A172 (cell line): ENCODE measurements at places on chromosomes 1 and 21.

- no peak for DNase-seq
Observed at GRCh38 chr1:98498651-98499050, 162.9 kb upstream of the SNX7 start.

DNA sequence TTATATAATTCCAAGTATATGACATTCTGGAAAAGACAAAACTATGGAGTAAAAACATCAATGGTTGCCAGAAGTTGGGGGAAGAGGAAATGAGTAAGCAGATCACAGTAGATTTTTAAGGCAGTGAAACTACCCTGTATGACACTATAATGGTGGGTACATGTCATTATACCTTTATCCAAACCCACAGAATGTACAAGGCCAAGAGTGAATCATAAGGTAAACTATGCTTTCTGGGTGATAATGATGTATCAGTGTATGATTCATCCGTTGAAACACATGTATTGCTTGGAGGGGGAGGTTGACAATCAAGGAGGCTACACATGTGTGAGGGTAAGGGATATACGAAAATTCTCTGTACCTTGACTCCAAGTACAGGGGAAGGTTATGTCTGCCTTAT is 862.7 kb downstream of the PLA2G4A start:
- DNase-seq = peak; percentile 96

- DNase-seq = no peak
Observed at GRCh38 chr1:117044217-117044616, 15.9 kb upstream of the TTF2 start.

GRCh38 chr1:24152631-24153494 is 9.9 kb upstream of the IL22RA1 start:
- DNase-seq = no peak

DNA sequence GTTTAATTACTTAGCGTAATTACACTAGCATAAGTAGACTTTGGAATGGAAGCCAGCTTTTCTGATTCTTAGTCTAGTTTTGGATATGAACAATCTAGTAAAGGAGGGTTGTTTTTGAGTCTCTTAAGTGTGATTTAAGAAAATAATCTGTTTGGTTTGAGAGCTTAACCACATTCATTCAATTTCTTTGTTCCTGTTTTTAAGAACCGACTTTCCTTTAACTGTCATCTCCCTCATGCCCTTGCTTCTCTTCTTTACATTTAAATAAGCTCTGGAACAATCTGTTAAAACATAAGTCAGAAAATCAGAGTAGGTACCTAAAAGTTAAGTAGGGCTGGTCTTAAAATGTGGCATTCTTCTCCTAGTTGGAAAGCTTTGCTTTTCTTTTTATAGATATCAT is 27.7 kb downstream of the CDC42 start:
- no peak for DNase-seq

DNA sequence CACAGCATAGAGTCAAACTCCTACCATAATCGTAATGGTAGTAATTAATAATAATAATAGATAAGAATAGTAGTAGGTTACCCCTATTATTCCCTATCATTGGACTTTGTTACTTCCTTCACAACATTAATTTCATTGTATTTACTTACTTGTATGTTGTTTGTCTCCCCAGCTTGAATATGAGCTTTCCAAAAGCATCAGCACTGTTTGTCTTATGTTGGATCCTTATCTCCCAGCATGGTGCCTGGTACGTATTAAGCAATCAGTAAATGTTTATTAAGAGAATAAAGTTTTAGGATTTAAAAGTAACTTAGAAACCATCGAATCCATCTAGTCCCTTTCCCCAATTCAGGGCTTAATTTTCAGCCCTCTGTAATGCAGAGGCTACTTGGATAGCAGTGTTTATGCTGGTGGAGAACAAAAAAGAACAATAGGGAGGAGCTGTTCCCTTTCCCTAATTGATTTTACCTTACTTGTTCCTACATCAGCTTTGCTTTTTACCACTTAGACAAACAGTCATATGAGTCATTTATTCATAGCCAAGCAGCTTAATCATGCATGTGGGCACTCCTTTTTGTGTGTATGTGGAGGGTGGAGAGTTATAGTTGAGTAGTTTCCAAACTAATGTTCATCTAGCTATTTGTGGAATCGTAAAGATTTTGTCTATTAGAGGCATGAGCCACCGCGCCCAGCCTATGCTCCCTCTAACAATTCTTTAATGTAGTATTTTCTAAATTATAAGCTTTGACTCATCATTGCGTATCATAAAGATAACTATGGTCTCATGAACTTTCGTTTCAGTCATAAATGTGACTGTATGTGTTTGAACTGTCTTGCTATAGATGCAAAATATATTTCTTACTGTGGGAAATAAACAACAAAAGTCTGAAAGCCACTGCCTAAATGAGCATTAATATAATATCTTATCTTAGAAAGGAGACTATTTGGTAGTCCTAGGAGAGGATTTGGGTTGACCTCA is 20.9 kb upstream of the DR1 start:
- DNase-seq = peak; percentile 27

DNA sequence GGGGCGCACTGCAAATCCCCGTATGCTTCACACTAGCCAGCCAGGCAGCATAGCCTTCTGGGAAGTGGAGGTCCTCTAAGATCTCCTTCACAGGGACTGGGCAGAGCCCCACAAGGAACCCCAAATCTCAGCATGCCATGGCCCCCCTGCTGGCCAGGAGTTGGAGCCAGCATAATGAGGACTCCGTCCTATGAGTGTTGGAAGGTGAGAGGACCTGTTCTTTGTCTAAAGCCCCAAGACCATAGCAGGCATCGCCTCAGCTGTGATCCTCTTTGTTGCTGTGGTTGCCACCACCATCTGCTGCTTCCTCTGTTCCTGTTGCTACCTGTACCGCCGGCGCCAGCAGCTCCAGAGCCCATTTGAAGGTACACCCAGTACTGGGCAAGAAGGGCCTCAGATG is 1.5 kb downstream of the SHISA4 start:
- DNase-seq = no peak

DNA sequence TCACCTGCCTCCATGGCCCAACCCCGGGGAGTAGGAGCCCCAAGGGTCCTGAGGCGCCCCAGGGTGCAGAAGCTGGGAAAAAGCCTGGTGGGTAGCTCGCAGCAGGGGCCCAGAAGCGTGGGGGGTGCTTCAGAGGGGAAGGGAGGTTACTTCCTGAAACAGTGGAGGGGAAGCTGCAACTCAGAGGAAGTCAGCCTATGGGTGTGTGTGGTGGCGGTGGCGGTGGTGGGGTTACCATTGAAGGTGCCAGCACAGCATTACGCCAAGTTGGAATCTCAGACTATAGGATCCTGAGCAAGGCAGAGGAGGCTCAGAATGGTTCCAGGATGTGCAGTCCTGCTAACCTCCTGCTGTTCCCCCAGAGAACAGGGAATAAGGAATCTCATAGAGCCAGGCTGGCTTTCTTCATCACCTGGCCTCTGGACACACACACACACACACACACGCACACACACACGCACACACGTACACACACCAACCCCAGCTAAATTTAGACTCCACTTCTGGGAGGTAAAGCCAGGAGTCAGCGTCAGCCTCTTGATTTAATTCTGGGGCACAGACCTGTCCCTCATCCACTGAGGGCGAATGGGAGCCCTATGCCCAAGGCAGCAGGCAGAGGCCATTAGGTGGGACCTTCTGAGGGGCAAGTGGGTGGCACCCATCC is 1.3 kb downstream of the DENND4B start:
- no peak for DNase-seq

DNA sequence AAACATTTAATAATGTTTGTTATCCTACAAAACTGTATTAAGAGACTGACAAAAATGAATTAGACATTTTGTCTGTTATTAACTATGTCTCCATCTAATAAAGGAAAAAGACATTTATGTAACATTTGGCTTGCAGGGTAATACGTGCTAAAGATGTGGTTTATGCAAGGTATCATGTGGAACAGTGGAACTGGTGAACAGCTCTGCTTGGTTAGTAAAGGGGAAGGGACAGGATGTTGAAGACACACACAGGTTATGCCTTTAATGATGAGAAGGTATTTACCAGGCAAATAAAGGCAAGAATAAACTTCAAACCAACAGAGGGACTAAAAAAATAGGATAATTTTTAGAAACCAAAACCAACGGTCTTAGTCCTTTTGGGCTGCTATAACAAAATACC is 93.1 kb downstream of the UCHL5 start:
- no peak for DNase-seq

DNA sequence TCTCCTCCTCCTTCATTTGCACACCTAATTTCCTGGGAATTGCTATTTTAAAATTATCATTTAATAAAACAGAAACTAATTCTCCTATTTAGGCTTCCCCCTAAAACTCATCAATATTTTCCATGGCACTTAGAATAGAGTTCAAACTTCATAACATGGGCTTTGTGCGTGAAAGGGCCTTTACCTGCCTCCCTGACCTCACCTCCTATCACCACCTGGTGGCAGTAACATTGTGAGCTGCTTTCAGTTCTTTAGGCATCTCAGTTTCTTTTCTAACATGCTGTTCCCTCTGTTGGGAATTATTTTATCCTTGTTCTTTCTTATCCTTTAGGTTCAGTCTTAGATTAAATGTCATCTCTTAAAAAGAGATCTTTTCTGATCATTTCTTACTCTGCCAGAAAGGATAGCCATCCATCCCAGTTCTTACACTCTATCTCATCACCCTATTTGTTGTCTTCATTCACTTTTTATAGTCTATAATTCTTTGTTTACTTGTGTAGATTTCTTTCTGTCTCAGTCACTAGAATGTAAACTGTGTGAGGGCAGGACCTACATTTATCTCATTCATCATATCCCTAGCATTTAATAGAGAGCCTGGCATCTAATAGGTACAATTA is 133.8 kb upstream of the KIAA1614 start:
- peak; percentile 21 for DNase-seq

- peak; percentile 25 for DNase-seq
Observed at GRCh38 chr1:93255222-93256079, 74.9 kb downstream of the CCDC18 start.

DNA sequence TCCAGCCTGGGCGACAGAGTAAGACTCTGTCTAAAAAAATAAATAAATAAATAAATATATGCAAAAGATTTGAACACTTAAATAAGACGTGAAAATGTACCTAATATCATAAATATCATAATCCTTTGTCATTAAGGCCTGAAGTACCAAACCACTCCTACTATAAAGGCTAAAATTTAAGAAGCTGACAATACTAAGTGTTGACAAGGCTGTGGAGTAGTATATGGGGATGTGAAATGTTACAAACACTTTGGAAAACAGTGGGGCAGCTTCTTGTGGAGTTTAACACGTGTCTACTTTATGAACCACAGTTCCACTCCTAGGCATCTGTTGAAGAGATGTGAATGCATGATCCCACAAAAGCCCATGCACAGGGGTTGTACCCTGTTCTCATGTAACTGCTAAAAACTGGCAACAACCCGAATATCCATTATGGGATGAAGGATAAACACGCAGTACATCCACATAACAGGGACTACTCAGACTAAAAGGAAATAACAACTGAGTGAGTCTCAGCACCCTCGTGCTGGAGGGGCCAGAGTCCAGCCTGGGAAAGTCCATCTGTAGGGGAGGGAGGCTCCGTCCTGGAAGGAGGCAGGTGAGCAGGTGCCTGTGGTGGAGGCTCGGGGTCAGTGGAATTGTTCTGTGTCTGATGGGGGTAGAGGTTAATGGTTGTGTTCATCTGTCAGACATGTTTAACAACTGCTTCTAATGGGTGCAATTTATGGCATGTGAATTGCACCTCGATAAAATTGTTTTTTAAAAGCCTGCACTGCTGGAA is 6.7 kb upstream of the SLC19A1 start:
- DNase-seq = no peak

DNA sequence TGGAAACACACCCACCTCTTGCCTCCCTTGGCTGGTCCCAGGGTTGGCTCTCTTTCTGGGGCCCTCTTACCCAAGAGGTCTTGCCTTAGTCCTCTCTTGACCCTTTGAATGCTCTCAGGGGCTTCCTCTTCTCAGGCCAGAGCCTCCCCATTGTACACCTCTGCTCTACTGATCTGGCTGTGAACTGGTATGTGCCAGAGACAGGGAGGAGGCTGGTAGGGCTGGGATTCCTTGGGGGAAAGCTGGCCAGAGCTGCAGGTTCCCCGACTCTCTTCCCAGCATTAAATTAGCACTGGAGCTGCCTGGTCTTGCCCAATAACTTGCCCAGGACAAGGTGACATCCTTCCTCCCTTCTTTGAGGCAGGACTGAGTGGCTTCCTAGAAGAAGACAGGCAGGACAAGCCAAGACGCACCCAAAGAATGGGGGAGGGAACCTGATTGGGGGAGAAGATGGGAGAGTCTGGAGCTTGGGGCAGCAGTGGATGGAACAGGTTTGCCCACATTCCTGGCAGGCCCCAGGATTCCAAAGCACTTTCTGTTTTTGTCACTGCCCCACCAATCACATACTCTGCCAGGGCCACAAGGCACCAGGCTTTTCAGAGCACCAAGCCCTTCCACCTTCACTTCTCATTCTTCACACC is 37.2 kb upstream of the CITED4 start:
- DNase-seq = no peak

DNA sequence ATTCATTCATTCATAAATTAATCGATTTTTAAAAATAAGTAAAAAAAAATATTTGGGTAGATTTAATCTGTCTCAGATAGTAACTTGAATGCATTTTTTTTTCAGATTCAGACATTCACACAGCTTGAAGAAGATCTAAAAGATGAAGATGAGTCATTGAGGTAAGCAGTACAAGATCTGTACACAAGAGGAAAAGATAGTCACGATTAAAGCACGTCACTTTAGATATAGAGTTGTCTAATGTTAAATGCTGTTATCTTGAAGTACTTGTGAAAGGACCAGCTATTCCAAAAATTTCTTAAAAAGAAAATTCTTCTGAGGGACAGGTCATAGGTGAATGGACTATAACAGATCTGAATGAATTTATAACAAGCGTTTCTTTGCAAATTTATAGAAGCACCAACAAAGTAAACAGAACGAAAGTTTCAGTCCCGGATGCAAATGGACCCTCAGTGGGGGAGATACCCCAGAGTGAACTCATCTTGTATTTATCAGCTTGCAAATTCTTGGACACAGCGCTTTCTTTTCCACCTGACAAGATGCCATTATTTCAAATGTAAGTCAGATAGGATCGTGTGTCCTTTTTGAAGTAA is 31.2 kb upstream of the MORC3 start:
- no peak for DNase-seq

GRCh38 chr1:184596950-184597645 is 157.6 kb downstream of the EDEM3 start:
- DNase-seq = no peak

DNA sequence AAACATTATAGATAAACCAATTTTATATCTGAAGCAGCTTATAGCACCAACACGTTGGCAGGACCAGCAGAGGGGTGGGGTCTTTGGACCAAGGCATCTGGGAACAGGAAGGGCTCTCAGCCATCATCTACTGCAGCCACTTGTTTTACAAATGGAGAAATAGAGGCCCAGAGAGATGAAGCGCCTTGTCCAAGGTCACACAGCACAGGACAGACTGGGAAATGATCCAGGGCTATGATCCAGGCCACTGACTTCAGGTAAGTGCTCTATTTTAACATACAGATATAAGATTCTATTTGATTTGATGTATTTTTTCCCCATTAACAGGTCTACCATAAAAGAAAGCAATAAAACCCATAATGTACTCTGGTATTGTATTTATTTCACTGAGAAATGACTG is 16.9 kb downstream of the GADD45A start:
- no peak for DNase-seq
